ENCODE measurements at places on chromosomes 3 and 15.

- no peak for DNase-seq
Measured at GRCh38 chr3:9390265-9390888, 7.0 kb upstream of the SETD5 start.

GRCh38 chr15:95563634-95564033 lies 766.9 kb upstream of the NR2F2 start:
- DNase-seq = no peak

- DNase-seq = no peak
Measured at GRCh38 chr3:52525680-52526561, 7.7 kb downstream of the NT5DC2 start.

DNA sequence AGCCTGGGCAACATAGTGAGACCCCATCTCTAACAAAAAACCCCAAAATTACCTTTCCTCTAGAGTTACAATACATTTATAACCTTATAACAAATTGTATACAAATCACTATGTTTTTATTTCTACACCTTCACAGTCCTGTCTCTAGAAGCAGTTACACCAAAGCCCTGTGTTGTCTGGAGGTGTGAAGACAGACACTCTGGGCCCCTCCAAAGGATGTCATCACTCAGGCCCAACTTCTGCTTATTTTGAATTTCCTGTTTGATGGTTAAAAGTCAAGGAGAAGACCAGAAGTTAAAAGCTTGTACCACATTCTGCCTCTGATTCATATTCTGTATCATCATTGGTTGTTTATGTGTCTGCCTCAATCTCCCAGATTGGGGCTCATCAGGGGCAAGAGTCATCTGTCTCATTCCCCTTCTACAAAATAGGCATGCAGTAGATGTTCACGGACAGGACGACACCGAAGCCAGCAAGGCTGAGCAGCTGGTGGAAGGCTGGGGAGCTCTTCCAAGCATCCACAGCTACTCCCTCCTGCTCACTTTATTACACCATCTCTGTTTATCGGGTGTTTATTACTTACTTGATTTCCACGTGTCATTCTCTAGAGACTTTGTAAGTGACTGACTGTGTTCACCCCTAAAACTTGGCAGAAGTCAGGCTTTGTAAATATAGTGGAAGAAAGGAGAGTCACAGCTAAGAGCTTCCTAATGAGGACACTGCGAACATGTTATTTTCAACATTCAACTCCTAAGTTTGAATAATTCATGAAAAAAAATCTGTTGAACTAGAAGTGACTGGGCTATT lies 136.8 kb upstream of the ANKRD28 start:
- DNase-seq = no peak

Measured in astrocyte of the spinal cord (primary cell).